Activated T-cell treated with anti-CD3 and anti-CD28 coated beads, Interleukin-2, amount 50 U/mL, for 72 hours (primary cell): ENCODE measurements at places on chromosomes 7 and 10.

- no peak for DNase-seq
Observed at GRCh38 chr7:81138870-81139269, 220.0 kb upstream of the SEMA3C start.

DNA sequence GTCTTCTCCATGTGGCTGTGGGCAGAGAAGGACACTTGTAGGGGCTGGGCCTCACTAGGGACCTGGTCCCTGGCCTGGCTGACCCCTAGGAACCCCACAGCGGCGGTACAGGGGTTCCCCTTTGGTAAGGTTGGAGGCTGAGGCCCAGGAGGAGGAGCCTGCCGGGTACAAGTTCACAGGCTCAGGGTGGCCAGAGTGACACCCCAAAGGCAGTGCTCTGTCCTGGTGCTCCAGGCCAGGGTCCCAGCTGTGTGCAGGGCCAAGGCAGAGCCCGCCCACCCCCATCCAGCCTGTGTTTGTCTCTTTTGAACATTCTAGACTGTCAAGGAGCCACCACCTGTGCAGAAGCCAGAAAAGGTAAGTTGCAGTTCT, 23.3 kb downstream of the ANTXRL start:
- DNase-seq: no peak

DNA sequence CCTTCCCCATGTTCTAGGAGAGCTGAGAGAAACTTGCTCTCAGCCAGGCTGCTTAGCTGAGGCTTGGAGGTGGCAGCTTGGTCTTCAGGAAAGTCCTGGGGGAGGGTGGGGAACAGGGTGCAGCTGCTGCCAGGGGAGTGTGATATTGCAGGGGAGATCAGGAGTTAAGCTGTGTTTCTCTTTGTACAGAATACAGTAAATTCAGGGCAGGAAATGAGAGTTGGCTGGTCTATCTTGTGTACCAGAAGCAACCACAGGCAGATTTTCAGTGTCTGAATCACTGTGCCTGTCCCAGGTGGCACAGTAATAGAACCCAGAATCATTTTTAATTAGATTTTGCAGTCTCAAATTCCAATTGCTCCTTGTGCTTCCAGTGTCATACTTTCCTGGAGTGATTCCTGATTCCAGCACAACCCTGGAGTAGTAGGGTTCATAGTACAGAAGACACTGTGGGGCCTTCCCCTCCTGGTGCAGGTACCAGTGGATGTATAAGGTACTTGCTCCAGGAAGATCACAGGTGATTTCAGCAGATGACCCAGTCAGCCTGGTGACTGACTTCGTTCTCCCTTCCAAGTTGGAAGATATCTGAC, 94.0 kb upstream of the TARP start:
- peak; percentile 40 for DNase-seq

- no peak for DNase-seq
Observed at GRCh38 chr7:13949939-13950338, 39.5 kb downstream of the ETV1 start.

DNA sequence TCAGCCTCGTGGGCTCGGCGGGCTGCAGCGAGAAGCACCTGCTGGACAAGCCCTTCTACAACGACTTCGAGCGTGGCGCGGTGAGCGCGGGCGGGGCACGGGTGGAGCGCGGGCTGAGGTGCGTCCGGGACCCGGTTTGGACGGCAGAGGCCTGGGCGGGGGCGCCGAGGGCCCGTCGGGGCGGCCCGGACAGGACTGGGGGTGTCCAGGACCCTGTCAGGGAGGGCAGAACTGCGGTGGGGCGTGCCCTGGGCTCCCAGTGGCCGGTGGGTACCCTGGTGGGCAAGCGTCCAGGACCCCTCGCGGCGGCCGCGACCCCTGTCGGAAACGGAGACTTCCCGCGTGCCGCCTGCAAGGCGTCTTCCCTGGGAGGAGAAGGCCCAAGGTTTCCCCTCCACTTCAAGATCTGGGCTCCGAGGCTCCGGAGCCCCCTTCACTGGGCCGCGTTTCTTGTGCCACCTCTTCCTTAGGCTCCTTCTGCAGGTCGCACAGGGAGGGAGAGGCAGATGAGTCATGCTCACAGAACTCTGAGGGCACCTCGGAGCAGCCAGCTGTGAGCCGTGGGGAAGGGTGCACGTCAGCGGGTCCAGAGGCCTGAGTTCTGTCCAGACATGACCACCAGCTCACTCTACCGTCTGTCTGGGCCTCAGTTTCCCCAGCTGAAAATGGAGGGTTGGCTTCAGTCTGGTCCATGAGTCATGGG, 485 bp downstream of the ALOX5 start:
- DNase-seq: peak; percentile 7

DNA sequence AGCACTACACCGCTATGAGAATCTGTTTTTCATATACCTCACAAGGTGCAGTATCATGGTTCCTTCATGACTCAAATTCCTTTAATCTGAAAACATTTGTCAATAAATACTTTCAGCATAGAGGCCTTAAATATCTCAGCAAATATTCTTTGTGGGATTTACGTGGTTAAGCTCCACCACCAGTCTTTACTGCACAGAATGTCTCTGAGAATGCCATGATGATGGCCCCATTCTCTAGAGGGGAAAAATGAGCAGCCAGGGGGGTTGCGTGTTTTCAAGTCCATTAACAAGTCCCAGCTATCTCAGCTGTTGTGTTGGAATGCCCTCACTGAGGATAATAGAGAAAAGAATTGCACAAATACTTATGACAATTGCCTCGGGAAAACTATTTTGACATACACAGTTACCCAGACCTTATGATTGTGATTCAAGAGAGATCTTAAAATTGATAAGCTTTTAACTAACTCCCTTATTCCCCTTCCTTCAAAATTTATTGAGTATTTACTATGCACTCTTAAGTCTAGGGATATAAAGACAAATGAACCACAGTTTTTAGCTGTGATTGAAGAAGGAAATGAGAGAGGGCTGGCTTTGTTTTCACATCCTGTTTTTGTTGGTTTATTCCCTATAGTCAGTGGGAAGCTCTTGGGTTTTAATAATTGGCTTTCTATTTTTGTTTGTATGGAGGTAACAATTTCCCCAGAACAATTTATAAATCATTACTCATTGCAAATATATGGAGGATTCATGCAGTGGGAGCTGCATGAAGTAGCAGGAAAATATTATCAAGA, 176.5 kb upstream of the VWC2 start:
- no peak for DNase-seq

DNA sequence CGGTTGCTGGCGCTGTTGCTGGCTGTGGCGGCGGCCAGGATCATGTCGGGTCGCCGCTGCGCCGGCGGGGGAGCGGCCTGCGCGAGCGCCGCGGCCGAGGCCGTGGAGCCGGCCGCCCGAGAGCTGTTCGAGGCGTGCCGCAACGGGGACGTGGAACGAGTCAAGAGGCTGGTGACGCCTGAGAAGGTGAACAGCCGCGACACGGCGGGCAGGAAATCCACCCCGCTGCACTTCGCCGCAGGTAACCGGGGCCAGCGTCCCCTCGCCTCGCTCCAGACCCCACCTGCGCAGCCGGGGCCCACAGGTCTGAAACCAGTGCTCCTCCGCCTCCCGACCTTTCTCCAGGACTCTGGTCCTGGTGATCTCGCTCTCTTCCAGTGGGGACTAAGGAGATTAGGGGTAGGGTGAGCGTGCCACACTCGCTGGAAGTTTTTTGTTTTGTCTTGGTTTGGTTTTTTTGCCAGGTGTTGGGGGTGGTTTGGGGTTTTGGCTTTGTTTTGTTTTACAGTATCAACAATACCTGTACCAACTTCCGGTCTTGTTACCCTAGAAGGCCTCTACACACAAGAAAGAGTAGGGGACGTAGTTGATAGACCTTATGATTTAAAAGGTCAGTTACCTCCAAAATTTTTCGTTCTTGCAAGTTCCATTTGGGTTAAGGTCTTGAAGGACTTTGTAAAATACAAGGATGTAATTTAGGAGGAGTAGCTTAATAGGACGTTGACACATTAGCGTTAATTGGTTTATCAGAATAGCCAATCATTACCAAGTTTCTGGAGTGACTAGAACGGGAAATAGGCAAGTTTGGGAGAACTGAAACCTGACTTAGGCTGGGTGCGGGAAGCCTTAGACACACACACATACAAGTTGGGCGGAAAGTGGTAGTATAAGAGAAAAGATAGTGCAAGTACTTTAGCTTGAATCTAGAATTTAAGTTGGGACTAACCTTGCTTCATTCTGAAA, 704 bp downstream of the TNKS2 start:
- peak; percentile 60 for DNase-seq

- DNase-seq: peak; percentile 66
Observed at GRCh38 chr7:1533547-1534329, 3.2 kb downstream of the MAFK start.

DNA sequence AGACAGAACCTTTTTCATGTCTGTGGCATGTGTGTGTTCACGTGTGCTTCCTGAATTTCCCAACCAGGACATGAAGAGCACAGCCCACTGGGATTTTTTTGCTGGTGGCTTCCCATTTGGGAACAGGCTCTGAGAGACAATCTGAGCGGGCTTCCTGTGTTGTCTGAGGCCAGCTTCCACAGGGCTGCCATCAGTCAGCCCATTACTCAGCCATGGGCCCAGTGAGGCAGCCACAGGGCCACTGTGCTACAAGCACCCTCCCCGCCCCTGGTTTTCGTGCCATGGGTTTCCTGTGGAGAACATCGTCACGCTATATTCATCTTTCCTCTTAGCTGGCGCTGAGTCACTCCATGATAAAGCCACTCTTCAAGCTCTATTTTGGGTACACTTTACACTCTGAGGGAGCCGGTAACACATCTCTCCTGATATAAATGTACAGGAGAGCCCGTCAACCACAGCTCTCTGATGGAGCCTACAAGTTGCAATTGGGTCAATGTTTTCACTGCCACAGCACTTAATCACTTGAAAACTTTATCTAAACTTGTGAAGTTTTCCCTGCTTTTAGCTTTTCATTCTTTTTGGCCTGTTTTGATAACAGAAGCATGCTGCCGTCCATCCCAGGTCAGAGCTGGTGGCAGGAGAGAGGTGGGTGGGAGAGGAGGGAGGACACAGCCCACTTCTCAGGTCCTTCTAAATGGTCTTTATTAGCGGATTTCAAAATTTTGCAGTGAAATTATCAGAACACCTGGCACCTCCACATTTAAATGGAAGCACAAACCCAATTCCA, 96.9 kb downstream of the HIPK2 start:
- DNase-seq: peak; percentile 95

GRCh38 chr10:77087366-77087765, 550.2 kb downstream of the KCNMA1 start:
- no peak for DNase-seq

DNA sequence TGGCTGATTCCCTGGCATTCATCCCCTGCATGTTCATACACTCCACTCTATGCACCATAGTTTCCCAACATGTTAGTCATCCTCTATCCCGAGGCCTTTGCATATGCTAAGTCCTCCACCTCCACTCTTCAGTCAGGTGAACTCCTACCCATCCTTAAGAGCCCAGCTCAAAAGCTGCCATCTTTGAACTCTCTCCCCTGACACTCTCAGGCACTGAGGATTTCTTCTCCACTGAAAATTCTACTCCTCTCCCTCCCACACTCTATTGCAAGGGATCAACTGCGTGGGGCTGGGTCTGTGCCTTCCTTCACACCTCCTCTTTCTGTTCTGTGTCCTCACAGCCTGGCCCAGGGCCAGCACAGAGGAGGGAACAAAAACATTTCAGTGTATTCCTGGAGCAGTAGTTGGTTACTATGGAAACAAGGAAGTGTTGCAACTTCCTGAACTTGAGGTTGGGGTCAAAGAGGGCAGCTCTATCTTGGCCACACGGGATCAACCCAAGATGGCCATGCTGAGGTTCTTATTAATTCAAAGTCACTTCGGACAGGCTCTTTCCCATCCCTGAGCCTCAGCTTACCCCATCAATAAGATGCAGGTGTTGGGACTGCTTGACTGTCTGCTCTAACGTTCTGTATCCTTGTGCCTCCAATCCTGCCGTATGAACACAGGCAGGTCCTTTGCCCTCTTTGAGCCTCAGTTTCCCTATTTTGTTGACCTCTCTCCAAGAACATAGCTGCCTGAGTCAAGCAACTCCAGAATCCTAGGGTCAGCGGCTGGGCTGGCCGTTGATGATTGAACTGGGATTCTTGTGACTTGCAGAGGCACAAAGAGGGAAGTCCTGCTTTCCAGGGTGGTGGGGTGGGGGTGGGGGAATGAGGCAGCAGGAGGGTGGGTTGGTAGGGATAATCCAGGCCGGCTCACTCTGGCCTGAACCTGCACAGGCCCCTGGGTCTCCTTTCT, 15.5 kb downstream of the ZMIZ1 start:
- no peak for DNase-seq

- no peak for DNase-seq
Observed at GRCh38 chr7:37425498-37425897, 23.2 kb downstream of the ELMO1 start.

DNA sequence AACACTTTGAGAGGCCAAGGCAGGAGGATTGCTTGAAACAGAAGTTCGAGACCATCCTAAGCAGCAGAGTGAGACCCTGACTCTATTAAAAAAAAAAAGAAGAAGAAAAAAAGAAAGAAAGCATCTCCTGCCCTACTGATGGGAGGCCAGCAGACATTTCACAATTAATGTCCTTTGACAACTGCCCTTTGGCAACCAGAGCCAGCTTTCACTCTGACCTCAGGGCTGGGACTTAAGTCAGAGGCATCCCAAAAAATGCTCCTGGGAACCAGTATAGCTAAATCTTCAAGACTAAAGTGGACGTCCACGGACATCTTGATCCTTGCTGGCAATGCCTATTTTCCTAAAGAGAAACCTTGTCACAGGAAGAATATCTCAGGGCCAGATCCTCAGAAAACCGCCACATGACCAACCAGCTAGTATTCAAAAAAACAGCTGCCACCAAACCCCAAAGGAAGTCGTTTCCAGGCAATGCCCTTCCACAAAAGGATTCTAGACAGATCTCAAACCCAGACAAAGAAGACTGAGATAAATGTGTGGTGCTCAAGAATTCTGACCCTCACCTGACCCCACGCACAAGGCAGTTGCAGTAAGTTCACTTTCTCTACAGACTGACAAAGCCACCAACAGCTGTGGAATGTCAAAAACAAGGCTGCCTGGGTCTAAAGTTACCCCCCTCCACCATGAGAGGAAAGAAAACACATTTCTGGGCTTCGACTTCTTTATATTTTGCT, 18.4 kb downstream of the GFRA1 start:
- DNase-seq: no peak

DNA sequence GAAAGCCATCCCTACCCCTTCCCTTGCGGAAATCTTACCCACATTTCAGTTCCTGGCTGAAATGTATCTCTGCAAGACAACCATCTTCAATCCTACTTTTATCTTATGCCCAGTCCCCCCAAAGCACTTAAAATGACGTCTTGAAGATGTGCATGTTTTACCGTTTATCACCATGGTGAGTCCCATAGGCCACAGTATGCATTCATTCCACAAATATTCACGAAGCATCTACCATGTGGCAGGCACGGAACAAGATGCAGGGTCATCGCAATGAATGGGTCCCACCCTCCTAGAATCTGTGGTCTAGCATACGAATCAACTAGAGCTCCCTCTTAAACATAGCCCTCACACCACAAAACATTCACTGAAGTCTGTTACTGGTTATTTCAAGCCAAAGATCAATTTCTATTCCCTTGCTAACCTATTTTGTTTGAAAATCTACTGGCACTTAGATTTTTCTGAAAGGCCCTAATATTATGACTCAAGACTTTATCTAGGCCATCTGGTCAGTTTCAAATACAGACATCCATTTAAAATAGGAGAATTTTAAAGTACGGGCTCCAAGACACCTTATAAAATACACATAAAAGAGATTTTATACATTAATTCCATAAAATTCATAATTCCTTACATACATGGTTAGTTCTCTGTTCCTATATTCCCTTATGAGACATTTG, 99.4 kb downstream of the PARD3 start:
- no peak for DNase-seq

GRCh38 chr7:11592699-11593098, 239.3 kb downstream of the THSD7A start:
- DNase-seq: no peak

- DNase-seq: no peak
Observed at GRCh38 chr10:10798102-10798863, 219.4 kb upstream of the CELF2 start.
